Effector memory CD4-positive, alpha-beta T cell (primary cell): ENCODE measurements at places on chromosomes 1 and 21.

DNA sequence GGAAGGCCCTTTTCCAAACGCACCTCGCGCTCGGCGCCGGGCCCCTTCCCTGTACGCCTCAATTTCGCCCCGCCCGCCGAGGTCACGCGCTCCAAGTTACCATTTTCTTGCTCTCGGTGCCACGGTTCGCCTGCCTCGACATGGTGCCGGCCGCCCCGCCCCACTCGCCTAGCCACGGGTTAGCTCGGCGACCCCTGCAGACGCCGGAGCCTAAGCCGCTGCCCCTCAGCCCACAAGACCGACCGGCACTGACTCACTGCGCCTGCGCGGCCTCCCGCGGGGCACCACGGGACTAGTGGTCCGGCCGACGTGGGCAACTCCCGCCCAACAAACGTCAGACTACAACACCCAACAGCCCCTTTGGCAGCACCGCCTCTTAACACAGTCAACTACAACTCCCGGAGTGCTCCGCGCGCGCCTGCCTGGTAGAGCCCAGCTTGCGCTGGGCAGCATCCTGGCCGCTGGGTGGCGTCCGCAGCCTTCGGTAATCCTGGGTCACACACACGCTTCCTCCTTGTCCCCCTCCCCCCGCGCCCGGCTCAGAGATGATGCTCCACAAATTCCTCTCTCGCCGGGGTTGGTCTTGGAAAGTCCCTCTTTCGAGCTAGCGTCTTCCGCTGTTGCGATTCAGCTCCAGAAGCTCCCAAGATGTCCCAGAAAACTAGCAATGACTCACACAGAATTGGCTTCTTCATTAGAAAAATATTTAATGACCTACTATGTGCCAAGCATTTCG, at the start of gene TRAPPC3:
Gene TRAPPC3 (minus strand): TSS at position 250 of the 736 bp plus-strand sequence. CDS start 108 bp downstream, at position 142.
- DNase-seq = peak; percentile 99

- no peak for DNase-seq
Measured at GRCh38 chr1:163054181-163054591, 15.0 kb upstream of the RGS4 start.

- no peak for DNase-seq
Measured at GRCh38 chr1:33943978-33944377, 80.1 kb downstream of the HMGB4 start.

DNA sequence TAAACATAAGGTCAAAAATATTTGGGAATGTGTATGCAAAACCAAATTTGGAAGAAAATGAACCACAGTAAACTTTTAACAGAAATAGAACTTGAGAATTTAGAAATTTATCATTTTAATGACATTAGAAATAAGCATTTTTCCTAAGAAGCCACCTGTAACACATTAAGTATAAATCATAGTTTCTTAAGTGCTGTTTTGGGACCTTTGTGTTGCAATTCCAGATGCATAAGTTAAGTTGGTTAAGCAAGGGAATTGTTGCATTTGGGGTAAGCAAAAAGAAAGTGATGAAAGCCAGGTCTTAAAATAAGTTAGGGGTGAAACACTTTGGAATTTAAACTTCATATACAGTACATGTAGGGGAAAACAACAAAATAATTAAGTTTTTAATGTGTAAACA, 49.8 kb downstream of the CDKN2C start:
- DNase-seq = no peak
